ENCODE measurements at places on chromosomes 5 and 9.

DNA sequence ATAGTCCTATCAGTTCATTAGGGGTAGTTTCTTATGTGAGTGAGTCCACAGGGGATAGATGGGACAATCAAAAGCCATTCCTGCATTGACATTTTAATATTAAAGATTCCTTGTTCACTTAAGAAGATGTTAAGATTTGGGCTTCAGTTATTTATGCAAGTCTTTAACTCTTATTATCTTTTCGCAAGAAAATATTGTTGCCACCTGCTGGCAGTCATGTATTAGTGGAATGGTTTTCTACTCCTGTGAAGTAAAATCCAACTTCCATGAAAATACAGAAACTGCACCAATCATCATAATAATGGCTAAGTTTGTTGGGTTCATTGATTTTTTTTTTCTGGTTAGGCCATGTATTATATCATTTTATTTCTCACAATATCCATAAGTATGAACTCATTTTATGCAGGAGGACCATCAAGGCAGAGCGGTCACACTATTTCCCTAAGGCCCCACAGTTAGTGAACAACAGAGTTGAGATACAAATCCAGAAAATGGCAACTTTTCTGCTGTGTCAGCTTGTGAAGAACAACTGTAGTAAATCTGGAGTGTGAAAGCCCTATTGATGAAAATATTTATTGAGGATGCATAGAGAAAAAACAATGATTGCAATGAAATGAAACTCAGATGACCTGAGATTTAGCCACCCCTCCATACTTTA is 88.5 kb upstream of the TXNDC8 start:
- DNase-seq = no peak

GRCh38 chr5:115484368-115484767 is 60.2 kb downstream of the FEM1C start:
- no peak for DNase-seq

- DNase-seq = no peak
Observed at GRCh38 chr9:129009584-129010141, 18.5 kb downstream of the SH3GLB2 start.

GRCh38 chr5:53678981-53679660 is 118.7 kb downstream of the NDUFS4 start:
- no peak for DNase-seq

GRCh38 chr5:37738865-37739488 is 100.9 kb downstream of the GDNF start:
- no peak for DNase-seq

GRCh38 chr5:77935506-77936364 is 159.6 kb upstream of the TBCA start:
- peak; percentile 60 for DNase-seq

- peak; percentile 46 for DNase-seq
Observed at GRCh38 chr5:76074487-76075065, 8.6 kb upstream of the SV2C start.

DNA sequence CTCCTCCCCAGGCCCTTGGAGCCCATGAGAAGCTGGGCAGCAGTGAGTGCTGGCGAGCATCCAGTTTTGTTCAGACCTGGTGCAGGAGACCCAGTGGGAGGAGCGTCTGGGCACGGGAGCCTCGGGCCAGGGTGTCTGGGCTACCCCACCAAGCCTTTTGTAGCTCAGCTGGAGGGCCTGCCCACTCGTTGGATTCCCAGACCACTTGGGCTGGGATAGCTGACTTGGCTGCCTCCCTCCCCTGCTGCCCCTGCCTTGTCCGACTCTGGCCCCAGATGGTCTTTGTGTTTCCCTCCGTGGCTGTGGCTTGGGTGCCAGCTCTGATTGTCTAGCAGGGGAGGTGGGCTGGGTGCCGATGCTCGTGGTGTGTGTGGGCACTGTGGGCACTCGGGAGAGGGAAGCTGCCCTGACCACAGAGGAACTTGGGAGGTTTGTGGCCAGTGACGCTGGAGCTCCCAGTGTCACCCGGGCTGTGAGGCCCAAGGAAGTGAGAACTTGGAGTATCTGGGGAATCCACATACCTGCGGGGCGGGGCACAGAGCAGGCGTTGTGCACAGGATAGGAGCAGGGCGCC is 47.3 kb downstream of the WNK2 start:
- DNase-seq = no peak

GRCh38 chr5:18745988-18746615 is 1111.8 kb downstream of the TAF11L14 start:
- peak; percentile 80 for DNase-seq

- peak; percentile 8 for DNase-seq
Observed at GRCh38 chr9:97367729-97368128, 44.2 kb upstream of the TDRD7 start.

- no peak for DNase-seq
Observed at GRCh38 chr9:123611226-123611625, 255.2 kb downstream of the CRB2 start.

DNA sequence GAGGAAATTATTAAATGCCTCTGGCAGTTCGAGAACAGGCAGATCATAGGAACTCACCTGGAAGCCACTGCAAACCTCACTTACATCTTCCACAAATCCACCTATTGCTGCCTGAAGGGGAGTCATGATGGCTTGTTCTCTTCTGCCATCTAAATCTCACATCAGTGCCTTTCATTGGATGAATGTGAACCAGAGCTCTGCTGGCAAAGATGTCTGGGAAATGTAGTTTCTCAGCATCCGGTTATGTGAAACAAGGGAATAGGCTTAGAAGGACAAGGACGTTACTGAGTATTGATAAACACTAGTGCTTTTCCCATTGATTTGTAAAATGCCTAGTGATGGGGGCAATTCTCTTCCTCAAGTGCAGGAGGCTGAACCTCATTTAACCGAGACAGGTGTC is 483.3 kb downstream of the ARHGEF28 start:
- no peak for DNase-seq

- no peak for DNase-seq
Observed at GRCh38 chr9:31500422-31500821, 884.0 kb upstream of the ACO1 start.

GRCh38 chr9:95305770-95306492 is 11.6 kb downstream of the FANCC start:
- no peak for DNase-seq

DNA sequence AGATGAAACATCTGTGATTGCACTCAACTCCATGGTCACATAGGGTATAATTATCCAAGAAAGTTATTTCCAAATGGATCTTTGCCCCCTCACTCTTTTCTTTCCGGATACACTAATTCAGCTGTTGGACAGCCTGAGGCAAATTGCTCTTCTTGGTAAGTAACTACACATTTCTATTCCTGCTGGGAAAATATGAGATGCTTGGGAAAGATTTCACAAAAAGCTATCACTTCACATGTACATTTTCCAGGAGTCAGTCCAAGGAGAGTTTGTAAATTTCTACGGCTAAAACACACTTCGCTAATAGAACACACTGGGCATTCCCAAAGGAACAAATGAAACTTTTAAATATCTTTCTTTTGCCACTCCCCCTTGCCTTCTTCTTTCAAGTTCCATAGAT is 123.0 kb upstream of the GRIA1 start:
- DNase-seq = no peak

DNA sequence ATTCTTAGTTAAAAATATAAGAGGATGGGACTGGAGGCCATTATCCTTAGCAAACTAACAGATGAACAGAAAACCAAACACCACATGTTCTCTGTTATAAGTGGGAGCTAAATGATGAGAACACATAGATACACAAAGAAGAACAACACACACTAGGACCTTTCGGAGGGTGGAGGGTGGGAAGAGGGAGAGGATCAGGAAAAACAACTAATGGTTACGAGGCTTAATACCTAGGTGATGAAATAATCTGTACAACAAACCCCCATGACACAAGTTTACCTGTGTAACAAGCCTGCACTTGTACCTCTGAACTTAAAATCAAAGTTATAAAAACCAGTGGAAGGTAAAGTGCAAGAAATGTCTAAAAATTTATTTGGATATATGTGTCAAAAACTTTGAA is 1047.4 kb upstream of the C9orf72 start:
- DNase-seq = no peak

- DNase-seq = no peak
Observed at GRCh38 chr5:52481201-52481600, 306.5 kb upstream of the ITGA1 start.
